ENCODE measurements at places on chromosomes 6 and 20. TPM values are rescaled to one million over a fixed set of nuclear protein-coding genes. Genes with fewer than 3 reads are reported as not detected.

DNA sequence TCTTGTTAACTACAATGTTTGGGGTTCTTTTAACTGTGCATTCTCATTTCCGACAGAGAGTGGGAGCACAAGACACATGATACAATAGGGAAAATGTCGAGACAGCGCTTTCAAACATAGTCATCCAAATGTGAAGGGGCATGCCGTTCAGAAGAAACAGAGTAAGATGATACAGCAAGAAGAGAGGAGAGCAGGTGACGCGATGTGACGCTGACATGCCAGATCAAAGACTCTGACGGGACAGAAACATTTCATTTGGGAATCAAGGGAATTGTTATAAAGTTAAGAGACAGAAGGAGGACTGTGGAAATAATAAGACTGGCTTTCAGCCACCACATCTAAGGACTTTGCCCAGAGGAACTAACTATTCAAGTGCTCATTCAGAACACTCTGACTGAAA is 117.4 kb downstream of the FAXC start:
- no peak for DNase-seq

GRCh38 chr6:38114976-38115625 is 295.6 kb downstream of the ZFAND3 start:
- no peak for DNase-seq

DNA sequence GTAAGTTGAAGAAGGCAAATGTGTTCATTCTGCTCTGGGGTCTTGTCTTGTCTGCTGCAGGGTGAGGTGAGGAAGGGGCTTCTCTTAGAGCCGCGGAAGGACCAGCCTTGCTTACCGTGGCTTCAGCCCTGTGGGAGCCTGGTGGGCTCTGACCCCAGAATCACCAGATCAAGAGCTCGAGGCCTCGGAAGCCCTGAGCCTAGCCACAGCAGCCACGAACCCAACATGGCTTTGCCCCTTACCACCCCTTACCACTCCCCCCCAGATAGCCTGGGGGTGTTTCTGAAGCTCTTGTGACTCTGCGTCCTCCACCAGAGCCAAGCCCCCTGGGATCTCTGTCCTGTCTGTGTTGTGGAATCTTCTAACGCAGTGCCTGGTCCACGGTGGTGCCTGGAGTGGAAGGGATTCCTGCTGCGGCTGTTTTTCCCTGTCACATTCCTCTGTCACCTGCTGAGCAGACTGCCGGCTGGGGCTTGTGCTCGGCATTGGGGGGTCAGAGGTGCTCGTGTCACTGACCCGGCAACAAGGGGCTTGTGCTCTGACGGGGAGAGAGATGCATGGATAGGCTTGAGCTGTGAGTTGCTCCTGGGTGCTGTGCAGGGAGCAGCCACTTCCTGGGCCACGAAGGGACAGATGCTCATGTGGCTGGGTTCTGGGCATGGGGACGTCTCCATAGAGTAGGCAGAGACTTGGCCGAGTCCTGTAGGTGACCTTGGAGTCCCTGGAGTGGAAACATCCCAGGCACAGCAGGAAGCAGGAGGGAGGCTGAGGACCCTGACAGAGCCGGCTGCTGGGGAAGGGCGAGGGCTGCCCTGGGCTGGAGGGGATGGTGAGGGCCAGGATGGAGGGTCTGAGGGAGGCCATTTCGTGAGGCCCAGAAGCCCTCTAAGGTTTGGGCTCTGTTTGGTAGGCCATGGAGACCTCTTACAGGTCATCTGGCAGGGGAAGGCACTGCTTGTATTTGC is 316.0 kb downstream of the QKI start:
- DNase-seq = no peak

- DNase-seq = no peak
Measured at GRCh38 chr6:119350952-119351372, 1.4 kb upstream of the MAN1A1 start.

GRCh38 chr6:109743739-109744138 is 52.6 kb downstream of the FIG4 start:
- DNase-seq = no peak

TFB1M gene
- 23.7 TPM for total RNA-seq

TCP11 gene
- total RNA-seq = not detected

GRCh38 chr6:136989571-136990241 is 55.1 kb downstream of the IL20RA start:
- peak; percentile 18 for DNase-seq

ID4 gene
- 4.7 TPM for total RNA-seq

- DNase-seq = no peak
Measured at GRCh38 chr6:14903176-14904038, 342.5 kb upstream of the JARID2 start.

GRCh38 chr6:793261-793660 is 100.3 kb upstream of the EXOC2 start:
- DNase-seq = no peak

DNA sequence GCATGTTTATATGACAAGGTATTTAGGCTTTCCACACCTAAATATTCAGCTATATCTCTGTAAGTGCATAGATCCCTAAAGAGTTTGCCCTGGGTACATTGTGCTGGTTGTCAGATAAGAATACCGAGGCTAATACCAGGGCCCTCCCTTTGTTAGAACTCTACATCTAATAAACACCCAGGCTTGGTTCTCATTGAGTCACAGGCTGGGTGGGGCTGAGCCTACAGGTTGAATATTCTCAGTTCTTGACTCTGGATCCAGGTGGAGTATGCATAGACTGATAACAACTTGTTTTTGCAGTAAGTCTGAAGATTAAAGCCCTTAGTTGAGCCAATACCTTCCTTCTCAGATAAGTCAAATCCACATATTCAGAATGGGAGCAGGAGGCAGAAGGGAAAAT is 312.2 kb upstream of the FLRT3 start:
- no peak for DNase-seq

PERP gene
- 47.9 TPM for total RNA-seq

DNA sequence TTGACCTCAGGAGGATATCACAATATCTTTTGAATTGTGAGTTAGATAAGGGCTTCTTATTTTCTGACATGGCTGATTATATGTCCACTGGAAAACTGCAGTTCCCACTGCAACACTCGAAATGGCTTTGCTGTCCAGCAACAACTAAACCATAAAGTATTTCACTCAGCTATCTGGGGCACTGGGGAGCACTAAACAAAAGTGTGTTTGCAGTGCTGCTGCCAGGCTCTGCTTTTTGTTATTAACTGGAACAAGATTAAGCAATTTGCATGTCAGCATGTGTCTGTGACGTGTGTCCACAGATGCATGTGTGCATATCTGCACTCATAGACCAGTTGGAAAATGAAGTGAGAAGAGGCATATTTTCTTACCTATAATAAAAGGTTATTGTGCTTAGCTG is 107.8 kb upstream of the CCN2 start:
- DNase-seq = no peak

GRCh38 chr6:89430201-89430962 is 2.6 kb upstream of the ANKRD6 start:
- DNase-seq = no peak

DNA sequence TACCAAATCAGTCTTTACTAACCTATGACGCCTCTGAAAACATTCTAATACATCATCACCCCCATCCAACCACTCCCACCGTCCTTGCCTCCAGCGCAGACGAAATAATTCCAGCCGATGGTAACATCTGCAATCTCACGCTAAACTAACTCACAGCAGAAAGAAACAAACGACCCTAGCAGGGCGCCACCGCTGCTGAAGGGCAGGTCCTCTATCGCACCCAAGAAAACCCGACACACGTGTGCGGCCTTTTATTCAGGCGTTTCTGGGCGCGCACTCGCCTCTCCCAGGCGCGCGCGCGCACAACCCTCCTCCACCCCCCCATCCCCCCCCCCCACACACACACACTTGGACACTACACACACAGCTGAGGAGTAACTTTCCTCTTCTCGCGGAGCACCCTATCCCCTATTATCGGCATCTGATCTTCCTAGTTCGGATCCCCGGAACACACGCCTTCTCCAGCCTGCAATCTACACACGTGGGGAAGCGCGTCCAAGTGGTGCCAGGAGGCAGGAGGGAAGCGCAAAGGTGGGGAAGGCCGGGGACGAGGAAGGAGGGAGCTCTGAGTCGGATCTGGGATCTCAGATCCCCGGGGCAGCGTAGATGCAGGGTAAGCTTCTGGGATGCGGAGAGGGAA is 1.4 kb downstream of the GFOD1 start:
- DNase-seq = peak; percentile 61

GRCh38 chr20:1033751-1034414 is 31.8 kb upstream of the RSPO4 start:
- no peak for DNase-seq

DSP gene
- total RNA-seq = 85.2 TPM

DNA sequence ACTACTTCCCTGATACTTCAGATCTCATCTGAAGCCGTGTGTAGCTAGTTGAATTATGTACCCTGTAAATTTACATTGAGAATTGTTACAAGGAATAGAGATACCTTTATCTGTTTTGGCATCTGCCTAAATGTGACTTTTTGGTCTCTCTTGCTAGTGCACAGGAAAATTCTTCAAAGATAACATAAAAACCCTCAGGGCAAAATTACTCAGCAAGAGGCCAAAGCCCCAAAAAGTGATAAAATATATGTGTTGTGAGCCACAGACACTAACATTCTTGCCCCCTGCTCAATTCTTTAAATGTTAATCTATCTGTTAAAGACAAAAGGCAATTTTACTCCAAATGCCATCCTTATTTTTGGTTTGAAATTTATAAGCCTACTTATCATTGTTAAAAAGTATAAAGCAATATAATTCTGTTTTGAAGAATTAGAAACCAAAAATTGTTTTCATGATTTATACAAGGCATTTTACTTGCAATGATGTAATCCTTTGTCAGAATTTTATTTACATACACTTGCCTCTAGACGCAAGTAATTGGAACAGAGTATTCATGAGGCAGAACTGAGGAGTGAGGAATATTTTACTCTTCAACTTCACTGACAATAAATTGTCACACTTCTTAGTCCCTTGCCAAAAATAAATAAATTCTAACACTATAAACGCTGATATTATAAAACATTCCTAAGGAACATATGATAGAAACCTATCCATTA is 186.2 kb downstream of the EPM2A start:
- no peak for DNase-seq

DPPA5 gene
- not detected for total RNA-seq

- no peak for DNase-seq
Measured at GRCh38 chr6:140236732-140237131, 862.3 kb upstream of the CITED2 start.

- peak; percentile 69 for DNase-seq
Measured at GRCh38 chr20:62860924-62861691, 514 bp downstream of the TCFL5 start.

DNA sequence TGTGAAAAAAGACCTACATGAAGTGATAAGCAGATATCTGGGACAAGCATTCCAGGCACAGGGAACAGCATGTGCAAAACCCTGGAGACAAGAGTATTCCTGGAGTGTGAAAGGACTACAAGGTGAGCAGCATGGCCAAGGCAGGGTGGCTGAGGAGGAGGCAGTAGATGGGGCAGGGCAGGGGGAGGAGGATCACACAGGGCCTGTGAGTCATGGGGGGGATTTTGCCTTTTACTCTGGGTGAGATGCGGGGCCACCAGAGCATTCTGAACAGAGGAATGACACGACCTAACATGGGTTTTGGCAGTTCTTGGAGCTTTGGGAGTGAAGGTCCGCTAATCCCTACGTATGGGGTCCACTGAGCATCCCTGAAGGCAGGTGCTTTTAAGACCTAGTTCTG is 69.8 kb upstream of the CCN6 start:
- DNase-seq = no peak

KCNQ5 gene
- total RNA-seq = 0.17 TPM

- no peak for DNase-seq
Measured at GRCh38 chr6:39266375-39266774, 37.1 kb upstream of the KCNK5 start.

OVOL2 gene
- 36.3 TPM for total RNA-seq

MMP24 gene
- 0.70 TPM for total RNA-seq

TINAG gene
- 28.1 TPM for total RNA-seq

GRCh38 chr20:54320148-54320607 is 112.3 kb downstream of the PFDN4 start:
- DNase-seq = no peak

DNA sequence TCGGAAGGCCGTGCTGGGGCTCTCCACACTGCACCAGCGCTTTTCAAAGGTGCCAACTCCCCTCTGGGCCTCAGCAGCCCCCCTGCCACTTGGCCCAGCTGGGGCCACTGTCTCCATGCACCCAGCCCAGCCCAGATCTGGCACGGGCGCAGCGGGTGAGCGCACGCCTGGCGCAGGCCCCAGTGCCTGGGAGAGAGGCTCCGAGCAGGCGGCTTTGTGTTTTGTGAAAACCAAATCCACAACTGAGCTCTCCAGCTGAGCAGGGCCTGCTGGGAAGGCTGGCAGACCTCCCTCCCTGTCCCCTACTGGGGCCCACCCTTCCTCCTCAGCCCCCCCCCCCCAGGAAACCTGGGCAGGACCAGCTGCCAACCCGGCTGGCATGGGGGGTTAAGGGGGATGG is 17.0 kb downstream of the MDGA1 start:
- DNase-seq = no peak

GRCh38 chr6:114301596-114302219 is 41.1 kb downstream of the HS3ST5 start:
- DNase-seq = no peak

GRCh38 chr6:168007592-168008338 is 10.3 kb downstream of the KIF25 start:
- DNase-seq = no peak

DNA sequence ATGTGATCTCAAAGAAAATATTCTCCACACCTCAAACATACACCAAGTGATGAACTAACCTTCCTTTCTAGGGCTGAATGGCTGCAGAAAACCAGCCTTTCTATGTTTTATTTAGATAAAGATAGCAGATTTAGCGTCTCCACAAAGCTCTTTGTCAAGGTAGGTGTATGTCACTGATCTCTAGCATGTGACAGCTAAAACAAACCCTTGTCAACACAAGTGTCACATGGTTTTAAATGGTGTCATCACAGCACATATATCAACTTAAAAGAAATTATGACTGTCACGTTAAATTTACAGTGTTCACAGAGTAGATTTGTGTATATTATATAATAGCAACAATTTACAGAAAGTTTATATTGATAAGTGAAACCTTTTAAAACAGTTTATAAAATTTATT is 58.3 kb downstream of the TENT5A start:
- DNase-seq = no peak

DNA sequence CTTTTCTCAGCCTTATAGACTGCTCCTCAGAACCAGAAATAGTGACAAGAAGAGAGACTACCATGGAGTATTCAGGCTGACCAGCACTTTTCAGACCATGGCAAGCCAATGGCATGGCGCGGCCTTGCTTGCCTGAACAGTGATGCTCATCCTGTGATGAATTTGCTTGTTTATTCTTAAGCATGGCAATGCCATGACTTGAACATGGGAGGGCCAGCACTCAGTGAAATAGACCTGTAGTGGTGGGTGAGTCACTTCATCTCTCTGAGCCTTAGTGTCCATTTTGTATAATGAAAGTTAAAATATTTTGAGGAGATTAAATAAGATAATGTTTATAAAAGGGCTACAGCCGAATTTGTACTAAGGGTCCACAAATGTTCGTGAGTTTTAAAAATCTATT is 79.1 kb downstream of the LRRC1 start:
- DNase-seq = no peak

GRCh38 chr20:57076951-57077350 is 189.5 kb downstream of the BMP7 start:
- no peak for DNase-seq

All from mucosa of descending colon (tissue), 3 donors.